Stimulated activated CD4-positive, alpha-beta T cell treated with anti-CD3 and anti-CD28 coated beads, Interleukin-15, amount 100 ng/mL, for 48 hours (primary cell): ENCODE measurements at places on chromosomes 6 and 20.

DNA sequence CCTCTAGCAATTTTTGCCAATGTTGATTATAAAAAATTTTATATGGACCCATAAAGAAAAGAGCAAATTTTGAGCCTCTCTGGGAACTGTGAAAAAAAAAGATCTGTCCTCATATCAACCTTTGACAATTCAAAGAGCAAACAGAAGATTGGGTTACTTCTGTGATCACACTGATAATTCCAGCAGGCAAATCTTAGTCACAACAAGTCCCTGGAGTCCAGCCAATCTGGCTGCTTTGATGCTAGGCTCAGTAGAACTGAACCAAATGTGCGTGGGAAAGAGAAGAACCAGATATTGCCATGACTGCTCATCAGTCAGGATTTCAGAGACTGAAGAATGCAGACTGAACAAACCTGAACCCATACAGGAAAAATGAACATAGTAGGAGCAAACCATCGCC, 438.4 kb upstream of the FLRT3 start:
- no peak for DNase-seq

DNA sequence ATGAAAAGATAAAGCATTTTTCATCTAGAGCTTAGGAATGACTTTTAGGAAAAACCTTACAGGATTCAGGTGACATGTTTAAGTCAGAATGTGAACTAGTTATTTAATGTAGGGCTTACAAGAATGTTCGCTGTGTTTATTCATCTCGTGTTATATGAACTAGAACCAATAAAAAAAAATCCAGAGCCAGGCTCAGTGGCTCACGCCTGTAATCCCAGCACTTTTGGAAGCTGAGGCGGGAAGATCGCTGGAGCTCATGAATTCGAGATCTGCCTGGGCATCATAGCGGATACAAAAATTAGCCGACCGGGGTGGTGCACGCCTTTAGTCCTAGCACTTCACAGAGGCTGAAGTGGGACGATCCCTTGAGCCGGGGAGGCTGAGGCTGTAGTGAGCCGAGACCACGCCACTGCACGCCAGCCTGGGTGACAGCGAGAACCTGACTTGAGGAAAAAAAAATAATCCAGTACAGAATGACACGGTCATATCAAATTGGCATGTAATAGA, 46.3 kb downstream of the OR2B2 start:
- no peak for DNase-seq

DNA sequence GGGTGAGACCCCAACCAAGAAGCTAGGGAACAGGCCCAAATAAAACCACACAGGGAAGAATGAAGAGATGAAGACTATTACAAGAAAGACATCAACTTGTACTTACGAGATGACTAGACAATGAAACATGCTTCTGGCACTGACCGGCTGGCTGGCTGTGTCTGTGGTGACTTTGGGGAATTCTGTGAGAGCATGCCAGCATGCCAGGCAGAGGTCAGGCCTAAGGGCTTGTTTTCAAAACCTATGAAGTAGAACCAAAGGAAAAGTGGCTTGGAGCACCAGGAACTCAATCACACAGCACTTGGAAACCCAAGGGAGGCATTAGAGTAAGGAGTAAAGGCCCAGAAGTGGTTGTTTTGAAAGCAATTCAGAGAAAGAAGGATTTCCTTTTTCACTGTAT, 28.4 kb upstream of the GSTA3 start:
- no peak for DNase-seq

GRCh38 chr20:37921341-37921929, 18.5 kb downstream of the VSTM2L start:
- DNase-seq, result no peak

DNA sequence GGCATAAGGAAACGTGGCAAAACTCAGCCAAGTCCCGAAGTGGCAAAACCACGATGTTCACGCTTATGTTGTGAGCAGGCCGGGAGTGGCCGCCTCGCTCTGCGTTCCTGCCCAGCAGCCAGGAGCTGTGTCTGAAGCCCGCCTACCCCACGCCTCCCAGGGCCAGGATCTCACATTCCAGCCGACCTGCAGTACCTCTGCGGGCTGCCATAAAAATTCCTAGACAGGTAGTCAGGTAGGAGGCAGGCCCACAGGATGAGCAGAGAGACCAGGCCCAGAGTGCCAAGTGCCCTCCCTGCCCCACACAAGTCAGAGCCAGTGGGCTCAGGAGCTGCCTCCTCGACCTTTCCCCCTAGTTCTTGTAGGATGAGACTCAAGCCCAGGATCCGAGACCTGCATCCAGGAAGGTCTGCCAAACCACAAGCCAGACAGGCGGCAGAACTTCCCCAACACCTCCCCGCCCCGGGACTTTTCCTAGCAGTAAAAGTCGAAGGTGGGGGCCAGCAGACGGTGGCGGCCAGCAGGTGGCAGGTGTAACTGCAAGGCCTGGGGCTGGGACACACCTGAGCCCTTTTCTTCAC, 16.7 kb downstream of the PMEPA1 start:
- no peak for DNase-seq
